ENCODE measurements at places on chromosomes 7 and 10.

GRCh38 chr10:10564081-10564794 lies 453.4 kb upstream of the CELF2 start:
- DNase-seq: no peak

GRCh38 chr10:99234791-99235657 lies 628 bp downstream of the HPSE2 start:
- no peak for DNase-seq

GRCh38 chr10:76301211-76301610 lies 869.8 kb downstream of the LRMDA start:
- DNase-seq: no peak

DNA sequence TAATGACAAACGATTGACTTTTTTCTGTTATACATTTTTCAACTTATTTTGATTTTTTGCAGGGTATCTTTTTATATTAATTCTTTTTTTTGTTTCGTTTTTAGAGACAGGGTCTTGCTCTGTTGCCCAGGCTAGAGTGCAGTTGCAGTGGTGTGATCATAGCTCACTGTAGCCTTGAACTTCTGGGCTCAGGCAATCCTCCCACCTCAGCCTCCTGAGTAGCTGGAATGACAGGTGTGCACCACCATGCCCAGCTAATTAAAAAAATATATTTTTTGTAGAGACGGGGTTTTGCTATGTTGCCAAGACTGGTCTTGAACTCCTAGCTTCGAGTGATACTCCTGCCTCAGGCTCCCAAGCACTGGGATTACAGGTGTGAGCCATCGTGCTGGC lies 601.3 kb downstream of the PARD3 start:
- DNase-seq: no peak

GRCh38 chr10:75773813-75774782 lies 342.7 kb downstream of the LRMDA start:
- DNase-seq: no peak

GRCh38 chr7:107209565-107209964 lies 40.8 kb downstream of the HBP1 start:
- DNase-seq: no peak

- no peak for DNase-seq
These were observed 36.7 kb downstream of the NPTX2 start for GRCh38 chr7:98653601-98654310.

- DNase-seq: no peak
These were observed 434.3 kb upstream of the SEMA3D start for GRCh38 chr7:85620936-85621685.

DNA sequence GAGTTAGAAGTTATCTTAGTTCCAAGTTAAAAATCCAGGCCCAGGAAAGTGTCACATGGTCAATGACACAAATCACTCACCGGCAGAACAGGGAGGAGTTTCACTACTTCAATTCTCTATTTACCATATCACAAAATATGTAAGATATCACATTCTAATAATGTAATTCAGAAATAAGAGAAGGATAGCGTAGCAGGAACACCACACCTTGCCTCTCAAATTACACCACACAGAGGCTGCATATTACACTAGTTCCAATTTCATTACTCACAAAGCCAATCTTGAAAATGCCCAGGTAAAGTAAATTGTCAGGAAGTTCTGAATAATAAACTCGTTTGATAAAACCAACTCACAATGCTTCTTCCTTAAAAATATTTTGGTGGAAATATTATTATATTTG lies 169.2 kb downstream of the CTTNBP2 start:
- DNase-seq: no peak

GRCh38 chr10:50336140-50336539 lies 84.8 kb upstream of the ASAH2 start:
- DNase-seq: no peak

DNA sequence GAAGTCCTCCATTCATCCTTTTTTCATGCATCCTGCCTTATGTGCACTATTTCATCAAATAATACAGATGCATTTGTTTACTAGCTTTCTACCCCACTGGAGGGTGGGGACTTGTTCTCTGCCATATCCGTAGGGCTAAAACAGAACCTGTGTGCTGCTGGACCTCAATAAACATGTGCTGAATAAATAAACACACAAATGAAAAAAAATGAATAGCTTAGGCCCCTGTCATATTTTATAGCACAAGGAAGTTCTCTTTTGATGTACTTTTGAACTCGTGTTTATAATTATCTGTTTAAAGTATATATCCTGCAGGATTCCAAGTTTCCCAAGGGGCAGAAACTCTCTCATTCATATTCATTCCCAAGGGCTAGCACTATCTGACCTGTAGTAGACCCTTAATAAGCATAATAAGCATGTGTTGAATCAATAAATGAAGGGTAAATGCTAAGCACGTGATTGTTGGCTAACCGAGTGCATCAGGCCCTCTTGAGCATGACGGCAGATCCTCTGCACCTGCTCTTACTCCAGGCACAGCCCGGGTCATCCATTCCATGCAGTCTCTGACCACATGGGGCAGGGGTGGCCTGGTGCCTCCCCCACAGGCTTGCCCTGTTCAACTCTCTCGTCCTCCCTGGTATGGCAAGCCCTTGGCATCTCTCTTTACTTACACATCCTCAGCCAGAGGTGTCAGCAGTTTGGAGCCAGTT lies 474.1 kb upstream of the ZMIZ1 start:
- no peak for DNase-seq

DNA sequence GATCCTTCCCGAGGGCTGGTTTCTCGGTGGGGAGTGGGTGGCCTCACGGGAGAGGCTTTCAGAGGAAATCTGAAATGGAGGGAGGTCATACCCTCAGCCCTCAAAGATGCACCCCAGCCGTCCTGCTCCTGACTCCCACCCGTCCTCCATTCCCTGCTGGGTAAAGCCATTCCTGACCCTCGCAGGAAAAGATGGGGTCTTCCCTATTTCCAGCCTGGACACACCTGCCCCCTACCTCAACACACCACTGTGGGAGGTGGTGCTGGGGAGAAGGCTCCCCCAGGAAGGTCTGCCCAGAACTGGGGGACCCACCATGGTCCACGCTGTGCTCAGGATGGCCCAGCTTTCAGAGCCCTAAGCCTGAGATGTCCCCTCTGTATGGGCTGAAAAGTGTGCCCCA lies 86.9 kb downstream of the CHST15 start:
- DNase-seq: no peak

DNA sequence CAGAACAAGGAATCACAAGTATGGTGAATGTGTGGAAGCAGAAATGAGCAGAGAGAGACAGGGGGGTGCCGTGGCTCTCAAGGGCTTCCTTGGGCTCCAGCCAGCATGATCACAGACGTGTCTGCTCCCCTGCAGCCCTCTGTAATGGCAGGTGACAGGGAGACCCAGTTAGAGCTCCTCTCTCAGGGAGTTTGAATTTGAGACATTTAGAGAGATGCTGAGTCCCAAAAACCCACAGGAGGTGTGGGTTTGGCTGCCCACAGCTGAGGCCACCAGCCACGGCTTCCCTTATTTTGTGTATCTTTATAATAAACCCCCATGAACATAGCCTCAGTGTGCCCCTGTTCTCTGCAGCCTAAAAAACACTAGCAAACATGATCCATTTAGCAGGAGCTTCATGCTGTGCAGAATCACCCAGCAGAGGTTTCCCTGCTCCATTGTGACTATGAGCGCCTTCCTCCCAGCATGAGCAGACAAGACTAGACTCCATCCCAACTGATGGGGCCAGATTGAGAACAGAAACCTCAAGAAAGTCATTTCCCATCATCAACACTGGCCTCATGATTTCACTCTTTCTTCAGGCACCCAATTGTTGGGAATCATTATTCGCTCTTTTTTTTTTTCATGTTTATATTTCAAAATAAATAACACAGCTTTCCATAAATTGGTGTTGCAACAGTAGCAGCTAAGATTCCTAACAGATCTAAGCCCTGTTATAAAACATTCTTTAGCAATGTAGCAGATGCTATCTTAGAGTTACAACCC lies 13.4 kb downstream of the NOD1 start:
- no peak for DNase-seq
